GM12865 (cell line): ENCODE measurements at places on chromosomes 1 and 21.

GRCh38 chr1:89633248-89633799 is 404 bp downstream of the LRRC8C start:
- DNase-seq = peak; percentile 80

- DNase-seq = peak; percentile 29
Measured at GRCh38 chr1:31739346-31739745, 24.8 kb downstream of the ADGRB2 start.

DNA sequence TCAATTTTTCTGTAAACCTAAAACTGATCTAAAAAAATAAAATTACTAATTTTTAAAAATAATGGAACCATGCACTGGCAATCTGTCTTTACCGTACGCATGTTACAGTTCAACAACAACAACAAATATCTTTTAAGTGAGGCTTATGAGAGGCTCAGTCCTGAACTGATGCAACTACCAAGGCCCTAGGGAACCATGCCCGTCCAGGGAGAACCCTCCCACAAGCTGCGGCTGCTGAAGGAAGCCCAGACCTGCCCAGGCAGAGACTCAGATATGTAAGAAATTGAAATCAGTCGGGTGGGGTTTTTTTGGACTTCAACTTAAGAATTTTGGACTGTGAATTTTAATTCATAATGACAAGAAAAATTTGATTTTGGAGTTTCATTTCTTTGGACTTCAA is 91.1 kb downstream of the NPHP4 start:
- no peak for DNase-seq

DNA sequence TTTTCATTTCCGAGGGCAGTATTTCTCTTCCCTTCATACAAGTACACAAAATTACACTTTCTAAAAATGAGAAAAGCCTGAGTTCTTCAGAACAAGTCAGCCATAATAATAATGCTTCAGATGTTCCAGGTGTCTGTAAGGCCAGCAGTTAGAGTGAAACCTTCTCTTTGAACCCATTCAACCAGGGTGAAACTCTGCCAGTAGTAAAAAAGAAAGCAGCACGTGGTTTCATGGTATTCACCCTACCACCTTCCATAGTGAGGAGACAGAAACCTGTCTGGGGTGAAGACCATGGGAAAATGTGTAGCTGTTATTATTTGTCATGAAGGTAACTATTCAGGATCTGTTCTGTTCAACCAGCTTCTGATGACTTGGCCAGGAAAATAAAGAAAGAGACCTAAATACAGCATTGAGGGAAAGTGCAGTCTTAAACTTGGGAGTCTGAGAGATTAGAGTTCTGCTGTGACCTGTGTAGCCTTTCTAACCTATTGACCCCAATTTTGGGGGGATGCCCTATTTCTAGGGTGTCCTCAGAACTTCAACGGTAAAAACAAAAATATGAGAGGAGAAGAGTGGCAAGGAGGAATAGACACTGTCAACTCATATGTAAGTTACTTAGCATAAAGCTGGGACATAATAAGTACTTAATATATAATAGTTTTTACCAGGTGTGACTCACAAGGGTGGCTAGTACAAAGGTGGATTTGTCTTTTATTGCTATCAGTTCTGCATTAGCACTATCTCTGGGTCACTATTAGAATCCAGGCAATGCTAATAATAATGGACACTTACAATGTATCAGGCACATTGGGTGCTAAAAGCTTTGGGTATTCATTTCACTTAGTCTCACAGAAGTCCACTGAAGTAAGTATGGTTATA is 70.0 kb upstream of the TNFSF4 start:
- DNase-seq = peak; percentile 69
